Renal cortex interstitium (tissue), 15 donors: ENCODE measurements at places on chromosomes 16 and 17.

GRCh38 chr17:18017958-18018357, 21.0 kb downstream of the ATPAF2 start:
- no peak for DNase-seq

- no peak for DNase-seq
Observed at GRCh38 chr17:13003454-13003851, 14.4 kb downstream of the ELAC2 start.

- DNase-seq: no peak
Observed at GRCh38 chr17:80755650-80756405, 211.2 kb downstream of the RPTOR start.

GRCh38 chr17:48601539-48602425, 3.0 kb downstream of the HOXB6 start:
- no peak for DNase-seq

- DNase-seq: no peak
Observed at GRCh38 chr17:8143581-8144400, 8.4 kb downstream of the PER1 start.

DNA sequence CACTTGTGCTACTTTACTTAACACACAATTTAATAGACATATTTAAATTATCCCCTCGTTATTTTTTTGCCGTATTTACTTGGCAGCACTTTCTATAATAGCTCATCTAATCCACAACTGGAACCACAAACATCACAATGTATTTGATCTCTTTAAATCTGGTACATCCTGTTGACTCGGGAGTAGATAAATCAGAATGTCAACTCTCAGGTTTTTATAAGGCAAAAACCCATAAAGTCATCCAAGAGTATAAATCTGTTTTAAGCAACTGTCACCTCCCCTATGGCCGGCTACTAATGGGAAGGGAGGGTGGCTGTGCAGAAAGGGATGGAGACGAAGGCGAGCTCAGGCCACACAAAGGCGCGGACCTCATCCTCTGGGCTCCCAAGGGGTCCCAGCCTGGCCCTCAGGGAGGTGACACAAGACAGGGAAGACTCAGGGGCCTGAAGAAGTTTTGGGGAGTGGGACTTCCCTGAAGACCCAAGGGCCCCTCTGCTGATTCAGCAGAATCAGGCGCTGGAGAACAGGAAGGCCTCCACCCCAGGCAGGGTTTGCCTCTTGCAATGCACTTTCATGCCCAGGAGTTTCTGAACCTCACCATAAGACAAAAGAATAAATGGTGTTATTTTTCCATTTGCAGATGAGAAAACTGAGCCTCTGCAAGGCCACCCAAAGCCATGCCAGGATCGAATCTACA, 122.5 kb downstream of the ZNF423 start:
- DNase-seq: peak; percentile 64

DNA sequence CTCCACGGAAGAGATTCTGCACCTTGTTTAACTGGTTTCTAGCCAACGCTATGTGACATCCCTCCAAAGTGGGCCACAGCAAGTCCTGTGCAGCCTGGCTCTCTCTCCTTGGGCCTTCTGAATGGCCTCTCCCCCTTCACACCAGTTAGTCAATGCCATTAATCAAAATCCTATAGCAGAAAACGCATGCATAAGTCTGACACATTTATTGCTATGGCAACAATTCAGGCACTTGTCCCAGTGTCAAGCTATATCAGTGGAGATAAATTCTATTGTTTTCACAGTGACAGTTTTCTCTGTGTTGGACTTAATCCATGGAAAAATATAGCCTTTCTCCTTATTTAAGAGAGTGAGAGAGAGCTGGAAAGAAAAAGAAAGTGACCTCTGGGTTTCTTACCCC, 87.2 kb upstream of the TOX3 start:
- DNase-seq: no peak

DNA sequence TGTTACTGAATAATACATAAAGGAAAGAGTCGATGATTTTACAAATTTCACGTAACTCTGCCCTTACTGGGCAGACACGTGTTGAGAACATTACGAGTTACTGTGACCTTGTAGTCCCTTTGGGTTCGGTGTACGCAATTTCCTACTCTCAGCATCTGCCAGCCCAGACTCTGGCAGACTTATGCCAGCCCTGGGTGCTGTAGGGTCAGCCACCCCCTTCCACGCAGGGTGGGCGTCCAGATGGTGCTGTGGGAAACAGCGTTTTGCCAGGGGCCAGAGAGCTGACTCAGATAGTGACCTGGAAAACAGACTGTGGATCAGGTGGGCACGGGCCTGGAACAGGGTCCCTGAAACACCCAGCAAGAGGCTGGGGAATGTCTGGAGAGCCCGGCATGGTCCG, 148.9 kb downstream of the RPTOR start:
- no peak for DNase-seq

DNA sequence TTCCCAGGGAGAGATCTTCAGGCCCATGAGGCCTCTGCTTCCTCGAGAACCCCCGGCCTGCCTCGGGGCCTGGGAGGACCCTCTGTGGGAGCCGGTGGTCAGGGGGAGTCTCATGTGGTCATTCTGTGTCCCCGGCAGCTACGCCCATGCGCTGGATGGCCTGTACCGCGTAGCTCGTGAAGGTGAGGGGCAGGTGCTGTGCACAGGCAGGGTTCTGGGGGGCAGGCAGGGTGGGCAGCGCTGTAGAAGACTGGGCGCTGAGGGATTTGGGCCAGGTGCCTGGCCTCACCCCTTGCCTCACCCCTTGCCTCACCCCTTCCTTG, 4.6 kb downstream of the SLC25A10 start:
- DNase-seq: no peak

GRCh38 chr17:30422171-30422570, 43.4 kb downstream of the CPD start:
- no peak for DNase-seq

DNA sequence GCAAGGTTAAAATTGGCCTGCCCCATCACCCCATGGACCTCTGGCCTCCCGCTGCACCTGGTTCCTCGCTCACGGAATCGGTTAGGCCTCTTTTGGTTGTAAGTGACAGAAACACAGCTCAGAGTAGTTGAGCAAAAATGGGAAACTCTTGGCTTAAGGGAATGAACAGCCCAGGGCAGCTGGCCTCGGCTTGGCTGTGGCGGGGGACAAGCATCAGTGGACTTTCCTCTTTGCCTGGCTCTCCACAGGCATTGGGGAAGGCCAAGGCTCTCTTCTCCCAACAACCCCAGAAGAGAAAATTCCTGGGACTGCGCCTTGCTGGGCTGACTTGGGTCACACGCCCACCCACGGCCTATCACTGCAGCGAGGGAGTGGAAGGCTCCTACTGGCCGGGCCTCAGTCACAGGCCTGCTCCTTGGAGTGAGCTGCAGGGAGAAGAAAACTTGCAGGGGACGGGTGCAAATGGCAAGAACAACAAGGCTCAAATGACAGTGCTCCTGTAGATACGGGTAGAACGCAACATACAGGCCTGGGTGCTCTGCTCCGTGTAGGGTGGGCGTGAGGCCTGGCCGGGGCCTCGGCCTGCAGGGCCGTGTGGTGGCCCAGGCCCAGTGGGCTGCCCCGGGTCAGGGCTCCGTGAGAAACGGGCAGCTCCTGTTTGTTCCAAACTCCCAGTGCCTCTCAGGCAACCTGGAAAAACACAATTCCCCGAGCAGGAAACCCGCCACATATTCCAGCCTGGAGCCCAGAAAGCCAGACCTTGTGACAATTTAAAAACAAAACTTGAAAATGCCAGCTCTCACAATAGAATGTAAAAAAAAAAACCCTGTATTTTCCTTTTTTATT, 25.0 kb upstream of the ATP2A3 start:
- no peak for DNase-seq

DNA sequence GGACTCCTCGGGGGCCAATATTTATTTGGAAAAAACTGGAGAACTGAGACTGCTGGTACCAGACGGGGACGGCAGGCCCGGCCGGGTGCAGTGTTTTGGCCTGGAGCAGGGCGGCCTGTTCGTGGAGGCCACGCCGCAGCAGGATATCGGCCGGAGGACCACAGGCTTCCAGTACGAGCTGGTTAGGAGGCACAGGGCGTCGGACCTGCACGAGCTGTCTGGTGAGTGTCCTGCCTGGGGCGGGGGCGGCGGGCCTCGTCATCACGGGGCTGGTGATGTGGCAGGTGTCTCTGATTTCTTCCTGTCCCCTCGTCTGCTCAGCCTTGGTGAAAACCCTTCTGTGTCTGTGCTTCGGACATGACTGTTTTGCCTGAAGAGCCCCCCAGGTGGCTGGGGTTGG, 5.7 kb downstream of the METRNL start:
- DNase-seq: no peak

DNA sequence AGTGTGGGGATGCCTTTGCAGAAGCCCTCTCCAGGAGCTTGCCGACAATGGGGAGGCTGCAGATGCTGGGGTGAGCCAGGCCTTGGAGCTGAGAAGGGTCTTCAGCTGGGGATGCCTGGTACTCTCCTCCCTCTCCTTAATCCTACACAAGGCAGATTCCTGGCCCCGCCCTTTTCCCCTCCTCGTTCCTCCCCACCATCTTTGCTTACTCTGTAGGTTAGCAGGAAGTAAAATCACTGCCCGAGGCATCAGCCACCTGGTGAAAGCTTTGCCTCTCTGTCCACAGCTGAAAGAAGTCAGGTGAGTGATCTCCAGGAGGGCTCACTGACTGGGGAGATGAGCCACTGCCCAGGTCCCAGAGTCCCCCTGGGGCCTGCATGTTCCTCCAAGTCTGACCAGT, 38.7 kb downstream of the NLRC5 start:
- DNase-seq: no peak

DNA sequence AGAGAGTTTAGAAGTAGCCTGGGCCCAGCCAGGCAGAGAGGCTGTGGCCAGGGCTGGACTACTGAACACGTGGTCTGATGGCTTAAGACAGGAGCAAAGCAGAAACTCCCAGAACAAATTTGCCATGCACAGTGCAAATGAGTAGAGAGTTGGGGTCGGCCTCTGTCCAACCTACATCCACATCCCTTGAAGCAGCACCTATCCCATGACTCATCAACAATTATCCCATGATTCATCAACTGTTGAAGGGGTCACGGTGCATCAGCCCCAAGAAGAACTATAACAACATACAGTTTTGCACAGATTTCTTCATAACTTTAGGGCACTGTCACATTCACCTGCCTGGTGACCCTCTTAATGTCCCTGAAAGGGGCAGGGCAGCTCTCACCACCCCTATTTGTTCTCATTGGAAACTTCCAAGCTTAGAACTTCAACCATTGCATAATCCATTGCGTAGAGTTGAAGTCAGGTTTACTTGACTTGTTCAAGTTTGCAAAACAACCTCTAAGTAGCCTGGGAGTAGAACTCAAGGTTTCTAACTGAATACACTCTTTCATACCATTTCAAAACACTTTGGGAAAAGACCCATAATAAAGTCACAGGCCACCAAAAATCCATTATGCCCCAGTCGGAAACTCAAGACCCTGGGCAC, 235.2 kb upstream of the CDH5 start:
- no peak for DNase-seq

DNA sequence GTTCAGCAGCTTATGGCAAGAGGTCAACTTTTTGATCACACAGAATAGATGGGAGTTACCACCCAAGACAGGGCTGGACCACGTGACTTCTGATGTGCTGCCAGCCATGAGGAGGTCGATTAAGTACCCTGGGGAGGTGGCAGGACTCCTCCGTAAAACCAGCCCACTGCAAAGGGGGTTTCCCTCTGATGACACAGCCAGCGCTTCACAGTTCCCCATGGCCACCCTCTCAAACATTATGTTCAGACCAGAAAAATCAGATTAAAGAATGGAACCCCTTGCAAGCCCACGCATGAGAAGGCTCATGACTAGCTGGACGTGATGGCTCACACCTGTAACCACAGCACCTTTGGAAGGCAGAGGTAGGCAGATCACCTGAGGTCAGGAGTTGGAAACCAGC, 222.9 kb downstream of the CPPED1 start:
- no peak for DNase-seq

GRCh38 chr17:42989726-42990652, 8.2 kb upstream of the RPL27 start:
- DNase-seq: no peak
